ENCODE measurements at places on chromosomes 12 and 14.

DNA sequence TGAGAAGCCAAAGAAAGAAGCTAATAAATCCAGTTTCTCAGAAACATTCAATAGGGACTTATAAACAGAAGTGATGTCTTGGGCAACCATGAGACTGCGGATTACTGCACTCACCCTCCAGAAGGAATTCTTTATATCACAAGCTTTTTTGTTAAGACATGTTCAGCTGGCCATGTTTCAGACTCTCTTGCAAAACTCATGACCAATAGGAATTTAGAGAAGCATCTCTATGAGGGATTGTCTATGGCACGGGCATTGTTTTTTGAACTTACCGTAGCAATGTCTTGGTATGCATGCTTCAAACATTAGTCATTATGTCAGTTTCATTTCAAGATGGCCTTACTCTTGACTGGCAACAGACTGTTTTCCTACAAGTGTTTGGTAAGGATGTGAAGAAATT, 15.5 kb upstream of the ZNF268 start:
- no peak for DNase-seq

DNA sequence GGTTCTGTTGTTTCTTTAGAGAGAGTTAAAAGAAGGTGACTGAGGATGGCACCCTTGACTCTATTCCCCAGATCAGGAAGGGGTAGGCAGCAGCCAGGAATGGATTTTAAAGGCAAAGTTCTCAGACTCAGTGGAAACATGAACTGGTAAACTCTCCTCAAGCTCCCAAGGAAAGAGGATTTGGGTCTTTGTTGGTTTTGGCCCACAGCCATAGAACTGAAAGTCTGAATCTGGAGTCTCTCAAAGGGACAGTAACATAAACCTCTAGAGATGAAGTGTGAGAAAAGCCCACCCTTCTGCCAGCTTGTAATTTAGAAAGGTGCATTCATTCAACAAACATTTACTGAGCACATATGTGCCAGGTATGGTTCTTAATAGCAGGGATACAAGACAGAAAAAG, 28.6 kb upstream of the BLTP3B start:
- DNase-seq = no peak

DNA sequence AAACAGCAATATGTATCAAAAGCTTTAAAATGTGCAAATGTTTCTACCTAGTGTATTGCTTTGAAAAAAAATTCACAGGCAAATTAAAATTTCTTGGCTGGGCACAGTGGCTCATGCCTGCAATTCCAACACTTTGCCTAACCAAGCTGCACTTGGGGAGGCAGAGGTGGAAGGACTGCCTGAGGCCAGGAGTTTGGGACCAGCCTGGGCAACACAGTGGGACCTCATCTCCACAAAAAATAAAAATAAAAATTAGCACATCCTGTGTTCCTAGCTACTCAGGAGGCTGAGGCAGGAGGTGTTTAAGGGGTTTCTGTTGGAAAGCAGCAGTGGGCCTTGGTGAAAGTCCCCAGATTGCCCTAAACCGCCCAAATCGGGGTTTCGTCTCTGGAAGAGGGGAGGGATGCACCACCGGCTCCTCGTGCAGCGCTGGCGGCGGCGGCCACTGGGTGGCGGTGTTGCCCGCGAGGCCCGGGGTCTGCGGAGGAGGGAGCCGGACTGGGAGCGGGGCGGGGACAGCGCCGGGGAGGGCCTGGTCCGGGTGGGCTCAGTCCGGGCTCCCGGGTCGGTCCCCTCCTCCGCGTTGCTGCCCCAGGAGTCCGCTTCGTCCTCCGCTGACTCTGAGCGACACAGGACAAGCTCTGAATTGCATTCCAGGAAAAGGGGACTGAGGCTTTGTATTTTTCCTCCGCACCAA, 265.6 kb downstream of the AACS start:
- no peak for DNase-seq

- DNase-seq = no peak
Observed at GRCh38 chr12:132174839-132175490, 30.7 kb downstream of the NOC4L start.

- peak; percentile 68 for DNase-seq
Observed at GRCh38 chr14:105537580-105538474, 11.4 kb downstream of the TMEM121 start.

- peak; percentile 88 for DNase-seq
Observed at GRCh38 chr14:50667996-50668825, at the start of gene SAV1. Gene SAV1, minus strand, starts transcription at chr14:50668306. Its CDS starts 339 bp downstream, at chr14:50667967.

GRCh38 chr12:65568517-65568916, 255.8 kb upstream of the HMGA2 start:
- no peak for DNase-seq

GRCh38 chr14:85596562-85596961, 66.6 kb downstream of the FLRT2 start:
- peak; percentile 91 for DNase-seq

DNA sequence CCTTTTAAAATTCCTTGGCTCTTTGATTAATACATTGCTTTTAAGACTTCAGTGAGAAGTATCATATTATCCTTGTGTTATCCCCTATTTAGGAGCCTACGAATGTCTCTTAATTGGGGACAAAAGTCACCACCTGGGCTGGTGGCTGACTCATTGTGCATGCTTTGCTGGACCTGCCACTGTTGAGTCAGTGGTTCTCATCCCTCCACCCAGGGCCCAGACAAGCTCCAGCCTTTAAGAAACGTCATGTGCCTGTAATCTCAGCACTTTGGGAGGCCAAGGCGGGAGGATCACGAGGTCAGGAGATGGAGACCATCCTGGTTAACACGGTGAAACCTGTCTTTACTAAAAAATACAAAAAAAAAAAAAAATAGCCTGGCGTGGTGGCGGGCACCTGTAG, 57.9 kb downstream of the OTX2 start:
- no peak for DNase-seq

- DNase-seq = no peak
Observed at GRCh38 chr12:107702106-107702505, 16.5 kb downstream of the PWP1 start.

DNA sequence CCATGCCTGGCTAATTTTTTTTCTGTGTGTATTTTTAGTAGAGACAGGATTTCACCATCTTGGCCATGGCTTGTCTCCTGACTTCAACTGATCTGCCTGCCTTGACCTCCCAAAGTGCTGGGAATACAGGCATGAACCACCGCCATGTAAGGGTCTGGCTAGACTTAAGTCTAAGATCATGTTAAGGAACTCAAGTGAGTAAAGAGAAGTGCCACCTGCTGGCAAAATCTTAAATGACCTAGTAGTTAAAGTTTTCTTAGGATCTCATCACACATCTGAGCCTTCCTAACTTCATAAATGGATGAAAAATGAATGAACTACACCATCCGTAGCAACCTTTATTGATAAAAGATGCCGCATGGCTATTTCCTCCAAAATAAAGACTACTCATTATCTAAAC, 1.7 kb upstream of the C12orf56 start:
- no peak for DNase-seq

DNA sequence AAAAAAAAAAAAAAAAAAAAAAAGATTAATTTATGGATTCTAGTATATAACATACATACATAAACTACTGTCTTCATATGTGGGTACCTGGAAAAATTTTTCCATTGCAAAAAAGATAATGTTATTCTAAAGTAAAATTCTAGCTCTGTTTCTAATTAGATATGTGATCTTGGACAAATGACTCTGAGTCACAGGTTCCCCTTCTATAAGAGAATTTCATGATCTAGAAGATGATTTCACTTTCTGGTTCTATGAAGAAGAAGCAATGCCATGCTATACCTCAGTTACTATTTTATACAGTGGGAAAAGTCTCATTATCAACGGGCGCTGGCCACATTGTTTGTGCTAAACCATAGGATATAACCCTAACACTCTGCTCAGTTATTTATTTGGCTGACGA, 351.3 kb downstream of the ZFP36L1 start:
- no peak for DNase-seq

DNA sequence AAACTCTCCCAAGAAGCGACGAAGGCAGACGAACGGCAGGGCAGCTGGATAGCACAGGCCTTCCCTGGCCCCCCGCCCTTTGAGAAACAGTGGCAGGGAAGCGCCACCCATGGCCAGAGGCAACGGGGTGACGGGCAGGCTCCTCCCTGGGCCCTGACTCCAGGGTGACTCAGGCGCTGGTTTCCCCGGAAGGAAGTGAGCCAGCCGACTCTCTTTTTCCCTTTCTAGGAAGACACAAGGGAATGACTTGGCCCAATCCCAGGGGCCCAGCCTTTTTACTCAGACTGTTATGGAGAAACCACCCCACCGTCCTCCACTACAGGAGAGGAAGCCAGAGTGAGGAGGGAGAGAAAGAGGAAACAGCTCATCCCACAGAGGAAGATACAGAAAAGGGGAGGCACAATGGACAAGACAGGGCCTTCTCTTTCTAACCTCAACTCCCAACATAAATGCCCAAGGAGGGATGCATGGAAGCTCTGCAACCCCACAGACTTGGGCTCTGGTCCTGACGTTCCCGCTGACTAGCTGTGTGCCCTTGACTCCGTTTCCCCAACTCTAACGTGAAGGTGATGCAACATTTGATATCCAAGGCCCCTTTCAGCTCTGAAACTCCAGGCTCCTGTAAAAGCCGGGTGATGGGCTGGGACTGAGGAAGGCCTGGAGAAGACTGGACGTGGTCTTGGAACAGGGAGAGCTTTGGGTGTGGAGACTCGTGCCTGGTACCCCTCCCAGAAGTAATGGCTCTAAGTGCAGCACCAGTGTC, 27.9 kb downstream of the ACTN1 start:
- DNase-seq = no peak

DNA sequence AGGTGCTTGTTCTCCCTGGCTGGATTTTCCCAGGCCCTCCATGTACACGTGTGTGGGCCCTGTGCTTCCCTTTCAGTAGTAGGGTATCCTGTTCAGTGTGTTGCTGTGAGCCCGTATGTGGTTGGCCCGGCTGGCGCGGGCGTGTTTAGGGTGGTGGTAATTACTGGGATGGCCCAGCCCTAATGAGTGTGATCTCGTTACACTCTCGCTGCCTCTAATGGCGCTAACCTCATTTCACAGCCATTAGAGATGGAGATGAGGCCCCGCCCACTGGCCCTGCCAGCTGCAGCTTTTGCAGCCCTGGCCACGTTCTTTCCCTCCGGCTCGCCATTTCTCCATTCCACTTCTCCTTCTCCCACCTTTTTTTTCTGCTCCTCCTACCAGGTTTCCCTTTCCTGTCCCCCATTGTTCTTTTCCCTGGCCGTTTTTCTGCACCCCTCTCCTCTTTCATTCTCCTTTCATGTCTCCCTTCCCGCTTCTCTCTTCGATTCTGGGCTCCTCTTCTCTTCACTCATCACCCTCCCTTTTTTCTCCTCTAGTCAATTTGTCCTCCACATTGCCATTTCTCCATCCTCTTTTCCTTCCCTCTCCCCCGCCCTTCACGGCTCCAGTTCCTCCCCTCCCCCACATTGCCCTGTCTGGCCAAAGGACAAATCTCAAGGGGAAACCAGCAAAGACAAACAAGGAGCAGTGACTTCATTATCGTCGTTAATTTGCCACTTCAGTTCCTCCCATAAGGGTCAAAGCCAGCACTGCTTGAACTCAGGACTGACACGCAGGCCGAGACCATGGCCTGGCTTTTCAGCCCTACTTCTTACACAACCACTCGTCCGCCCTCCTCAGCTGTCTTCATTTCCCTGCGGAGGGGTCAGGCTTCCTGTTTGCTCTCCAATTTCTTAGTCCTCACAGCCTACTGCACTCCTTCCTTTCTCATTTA, 6.8 kb downstream of the ZFHX2 start:
- DNase-seq = peak; percentile 94

DNA sequence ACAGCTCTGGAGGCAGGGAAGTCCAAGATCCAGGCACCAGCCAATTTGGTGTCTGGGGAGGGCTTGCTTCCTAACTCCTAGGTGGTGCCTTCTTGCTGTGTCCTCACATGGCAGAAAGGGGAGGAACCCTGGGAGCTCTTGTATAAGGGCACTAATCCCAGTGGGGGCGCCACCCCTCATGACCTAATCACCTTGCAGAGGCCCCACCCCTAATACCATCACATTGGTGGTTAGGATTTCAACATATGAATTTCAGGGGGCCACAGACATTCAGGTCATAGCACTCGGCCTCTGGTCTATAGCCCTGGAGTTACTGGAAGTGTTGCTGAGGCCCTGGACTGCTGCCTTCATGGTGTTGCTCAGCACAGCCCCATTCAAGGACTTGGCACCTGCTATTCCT, 14.6 kb downstream of the PSMD9 start:
- no peak for DNase-seq

DNA sequence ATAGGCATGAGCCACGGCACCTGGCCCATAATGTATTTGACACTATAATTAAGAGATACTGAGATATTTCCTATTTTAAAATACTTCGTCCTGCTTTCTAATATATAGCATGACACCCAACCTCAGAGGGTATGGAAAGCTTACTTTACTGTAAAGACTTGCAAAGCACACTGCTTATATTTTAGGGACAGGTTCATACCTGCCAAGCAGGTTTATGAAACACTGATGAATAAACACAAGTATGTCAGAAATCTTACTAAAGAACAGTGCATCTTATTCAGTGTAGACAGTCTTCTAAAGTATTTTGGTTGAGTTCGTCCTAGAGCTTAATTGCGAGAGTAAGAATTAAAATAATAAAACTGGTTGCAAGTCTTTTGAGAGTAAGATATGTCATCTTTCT, 65.4 kb downstream of the PPFIBP1 start:
- DNase-seq = no peak

DNA sequence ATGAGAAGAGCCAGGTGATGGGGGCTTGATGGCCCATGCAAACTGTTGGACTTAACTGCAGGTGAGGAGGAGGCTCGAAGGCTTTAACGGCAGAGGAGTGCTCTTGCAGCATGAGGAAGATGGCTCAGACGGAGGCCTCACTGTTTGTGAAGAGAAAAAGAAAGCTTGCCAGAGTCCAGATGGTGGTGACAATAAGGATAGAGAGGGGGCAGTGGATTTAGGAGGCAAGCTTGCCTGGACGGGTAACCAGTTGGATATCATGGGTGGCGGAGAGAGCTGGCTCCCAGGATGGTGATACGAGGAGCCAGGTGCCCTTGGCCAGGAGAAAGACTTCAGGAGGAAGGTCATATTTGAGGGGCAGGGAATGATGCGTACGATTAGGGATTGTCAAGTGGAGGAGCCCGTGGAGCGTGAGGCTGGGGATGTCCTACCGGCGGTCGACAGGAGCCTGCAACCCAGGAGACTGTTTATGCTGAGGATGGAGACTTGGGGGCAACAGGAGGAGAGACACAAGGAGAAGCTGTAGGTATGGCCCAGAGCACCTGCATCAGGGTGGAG, 71.8 kb downstream of the CACNA1C start:
- DNase-seq = no peak

DNA sequence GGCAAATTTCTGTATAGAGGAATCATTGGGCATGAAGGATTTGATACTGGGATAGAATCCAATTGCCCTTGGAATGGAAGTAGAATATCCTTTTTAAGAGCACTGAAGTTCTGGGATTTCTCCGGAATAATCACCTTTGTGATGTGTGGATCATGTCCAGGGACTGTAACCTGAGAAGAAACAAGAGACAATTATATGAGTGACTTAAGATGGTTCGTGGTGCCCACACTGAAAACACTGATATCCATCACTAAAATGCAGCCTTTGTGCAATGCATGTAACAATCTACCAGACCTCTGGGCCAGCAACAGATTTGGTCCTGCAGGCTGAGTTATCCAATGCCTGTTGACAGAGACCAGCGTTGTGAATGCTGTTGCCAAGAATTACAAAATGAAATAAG, 48.5 kb downstream of the MDM2 start:
- DNase-seq = no peak

Measured in NCI-H1417 (cell line).